Motor neuron (in vitro differentiated cells): ENCODE measurements at places on chromosomes 3 and 15. TPM values are rescaled to one million over a fixed set of nuclear protein-coding genes. Genes with fewer than 3 reads are reported as not detected.
A peak's percentile ranks its signal among the peaks of the same experiment; 100 is the strongest.

- no peak for ATAC-seq
These were observed 6.5 kb upstream of the VILL start for GRCh38 chr3:37984051-37984450.

- ATAC-seq = no peak
These were observed 14.5 kb upstream of the ISLR start for GRCh38 chr15:74158855-74159650.

DNA sequence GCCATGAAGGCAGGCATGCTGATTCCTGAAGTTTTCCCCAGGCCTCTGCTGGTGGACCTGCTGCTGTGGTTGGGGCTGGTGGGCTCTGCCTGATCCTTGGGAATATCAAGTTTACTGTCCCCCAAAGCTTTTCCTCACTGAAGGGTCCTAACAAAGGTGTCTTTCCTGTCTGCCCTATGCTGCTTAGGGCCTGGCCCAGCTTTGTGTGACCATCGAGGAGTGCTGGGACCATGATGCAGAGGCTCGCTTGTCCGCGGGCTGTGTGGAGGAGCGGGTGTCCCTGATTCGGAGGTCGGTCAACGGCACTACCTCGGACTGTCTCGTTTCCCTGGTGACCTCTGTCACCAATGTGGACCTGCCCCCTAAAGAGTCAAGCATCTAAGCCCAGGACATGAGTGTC lies 13.2 kb upstream of the EXOG start:
- ATAC-seq = no peak

DNA sequence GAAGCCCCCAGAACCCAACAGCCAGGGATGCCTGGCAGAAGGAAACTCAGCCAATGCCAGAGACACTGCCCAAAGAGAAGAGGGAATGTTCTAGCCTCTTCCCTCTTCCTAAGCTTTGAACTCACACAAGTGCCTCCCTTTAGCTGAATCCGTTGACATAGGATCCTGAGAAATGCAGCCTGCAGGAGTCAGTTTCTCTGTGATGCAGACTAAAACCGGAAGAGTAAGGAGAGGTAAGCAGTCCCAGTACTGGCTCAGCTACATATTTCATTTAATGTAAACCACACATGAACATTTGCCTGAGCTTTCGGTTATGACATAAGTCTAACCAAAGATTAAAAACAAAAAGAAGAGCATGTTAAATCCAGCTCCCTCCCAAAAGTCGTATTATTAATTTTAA lies 768.7 kb downstream of the TBL1XR1 start:
- no peak for ATAC-seq

DNA sequence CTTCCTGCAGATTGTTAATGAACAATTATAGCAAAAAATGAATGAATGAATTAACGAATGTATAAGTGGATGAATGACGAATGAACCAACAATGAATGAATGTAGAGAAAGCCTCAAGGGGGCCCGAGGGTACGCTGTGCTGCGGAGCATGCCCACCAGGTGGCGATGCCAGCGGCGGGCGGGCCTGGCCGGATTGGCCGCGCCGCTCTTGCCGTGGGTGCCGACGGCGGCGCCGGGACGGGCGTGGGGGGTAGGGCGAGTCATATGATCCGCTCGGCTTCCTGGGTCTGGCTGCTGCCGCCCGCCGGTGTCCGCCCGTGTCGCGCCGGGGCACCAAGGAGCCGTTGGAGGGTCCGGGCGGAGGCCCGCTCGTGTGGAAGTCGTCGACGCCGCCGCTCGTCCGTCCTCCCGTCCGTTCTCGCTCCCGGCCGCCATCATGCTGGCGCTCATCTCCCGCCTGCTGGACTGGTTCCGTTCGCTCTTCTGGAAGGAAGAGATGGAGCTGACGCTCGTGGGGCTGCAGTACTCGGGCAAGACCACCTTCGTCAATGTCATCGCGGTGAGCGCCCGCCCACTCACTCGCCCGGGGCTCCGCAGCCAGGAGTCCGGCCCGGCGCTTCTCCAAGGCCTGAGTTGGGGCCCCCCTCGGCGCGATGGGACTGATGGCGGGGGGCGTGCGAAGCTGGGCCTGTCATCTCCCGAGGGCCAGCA lies at the start of gene ARL8B:
Gene ARL8B, plus strand, starts transcription at position 263 of the 711 bp plus-strand sequence. Its CDS starts 174 bp downstream, at position 437.
- peak; percentile 87 for ATAC-seq

GRCh38 chr15:67808821-67809220 lies 16.5 kb upstream of the SKOR1 start:
- ATAC-seq = no peak

GRCh38 chr3:33991673-33992072 lies 193.2 kb downstream of the PDCD6IP start:
- ATAC-seq = no peak

- peak; percentile 89 for ATAC-seq
These were observed 13.5 kb downstream of the BFSP2 start for GRCh38 chr3:133413161-133414020.

- no peak for ATAC-seq
These were observed 40.3 kb downstream of the BLM start for GRCh38 chr15:90757461-90757860.

DNA sequence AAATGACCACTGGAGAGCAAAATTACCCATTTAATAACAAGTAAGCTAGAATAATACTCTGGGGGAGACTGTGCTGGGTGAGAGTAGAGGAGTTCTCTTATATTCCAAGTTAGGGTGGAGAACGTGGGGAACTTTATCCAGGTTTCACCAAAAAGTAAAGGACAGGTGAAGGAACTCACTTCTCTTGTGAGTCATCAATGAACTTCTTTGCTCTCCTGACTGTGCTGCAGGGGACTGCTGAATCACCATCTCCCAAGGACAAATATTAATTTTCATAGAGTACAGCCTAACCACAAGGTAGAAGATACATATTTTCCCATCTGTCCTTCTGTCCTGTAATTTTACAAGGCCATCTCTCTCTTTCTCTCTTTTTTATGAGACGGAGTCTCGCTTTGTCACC lies 8.3 kb upstream of the PDCD6IP start:
- ATAC-seq = no peak

The TGM4 gene
- total RNA-seq = 0.16 and 0.44 TPM in 2 replicates

The CSPG5 gene
- total RNA-seq = 12.7 and 14.9 TPM in 2 replicates

The NDUFB4 gene
- 170 and 190 TPM in 2 replicates for total RNA-seq
